ENCODE measurements at places on chromosomes 4 and X. TPM values are rescaled to one million over a fixed set of nuclear protein-coding genes. Genes with fewer than 3 reads are reported as not detected.

- no peaks in the 10 kb centered on the region for H3K27me3 ChIP-seq
- no peaks in the 10 kb centered on the region for H3K4me1 ChIP-seq
- peaks cover 7% of the 10 kb centered on the region for H3K36me3 ChIP-seq
- H3K4me3 ChIP-seq: no peak overlapping the region
- H3K27ac ChIP-seq: no peak overlapping the region
- DNase-seq: no peak
These were observed 16.2 kb upstream of the S100G start for GRCh38 chrX:16633754-16634153.

GRCh38 chrX:84469226-84469625, 33.0 kb downstream of the HDX start:
- no peak overlapping the region for H3K4me3 ChIP-seq
- H3K27me3 ChIP-seq: no peaks in the 10 kb centered on the region
- no peaks in the 10 kb centered on the region for H3K4me1 ChIP-seq
- H3K36me3 ChIP-seq: no peaks in the 10 kb centered on the region

The GPC3 gene
- total RNA-seq: 50.2 TPM

DNA sequence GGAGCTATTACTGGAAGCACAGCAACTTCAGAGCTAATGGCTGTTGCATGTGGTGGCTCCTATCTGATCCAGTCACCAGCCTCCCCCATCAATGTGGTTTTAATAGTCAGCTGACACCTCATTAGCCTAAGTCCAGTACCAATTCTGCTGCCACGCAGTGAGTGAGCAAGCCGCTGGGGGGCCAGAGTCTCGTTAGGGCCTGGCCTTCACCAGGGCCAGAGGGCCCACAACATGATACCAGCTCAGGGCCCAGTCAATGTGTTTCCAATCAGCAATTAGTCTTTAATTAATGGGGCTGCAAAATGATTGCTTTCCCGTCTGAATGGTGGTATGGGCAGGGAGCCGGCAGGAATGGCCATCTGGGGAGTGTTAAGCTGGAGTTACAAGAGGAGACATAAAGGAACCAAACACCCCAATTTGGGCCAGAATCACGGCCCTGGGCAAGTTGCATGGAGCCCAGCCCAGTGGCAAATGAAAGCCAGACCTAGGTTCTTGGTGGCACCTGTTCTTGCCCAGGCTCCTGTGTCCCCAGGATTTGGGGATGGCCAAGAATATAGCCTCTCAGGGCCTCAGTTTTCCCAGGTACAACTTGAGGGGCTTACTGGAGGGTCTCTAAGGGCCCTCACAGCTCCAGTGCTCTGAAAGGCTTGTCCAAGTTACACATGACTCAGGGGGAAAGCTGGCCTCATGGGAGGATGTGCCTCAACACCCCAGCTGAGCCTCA, 119.2 kb downstream of the EFNB1 start:
- DNase-seq: no peak
- no peak overlapping the region for H3K4me3 ChIP-seq
- no peak overlapping the region for H3K27ac ChIP-seq
- no peaks in the 10 kb centered on the region for H3K4me1 ChIP-seq
- no peaks in the 10 kb centered on the region for H3K36me3 ChIP-seq

- H3K4me1 ChIP-seq: no peaks in the 10 kb centered on the region
- no peak overlapping the region for H3K4me3 ChIP-seq
- DNase-seq: no peak
- no peaks in the 10 kb centered on the region for H3K36me3 ChIP-seq
- no peak overlapping the region for H3K27ac ChIP-seq
- H3K27me3 ChIP-seq: no peaks in the 10 kb centered on the region
These were observed 242.7 kb downstream of the MID1IP1 start for GRCh38 chrX:39043838-39044550.
